ENCODE measurements at places on chromosomes 12 and 14. TPM values are rescaled to one million over a fixed set of nuclear protein-coding genes. Genes with fewer than 3 reads are reported as not detected.

PTPRQ gene
- total RNA-seq: 9.3 TPM

LPAR5 gene
- total RNA-seq: 3.0 TPM

- no peak for DNase-seq
These were observed 1.1 kb downstream of the POLR3B start for GRCh38 chr12:106358396-106359241.

SRRM4 gene
- total RNA-seq: under 0.01 TPM

SLC17A8 gene
- total RNA-seq: 0.55 TPM

ALKBH2 gene
- total RNA-seq: 9.4 TPM

NTF3 gene
- total RNA-seq: not detected

DNA sequence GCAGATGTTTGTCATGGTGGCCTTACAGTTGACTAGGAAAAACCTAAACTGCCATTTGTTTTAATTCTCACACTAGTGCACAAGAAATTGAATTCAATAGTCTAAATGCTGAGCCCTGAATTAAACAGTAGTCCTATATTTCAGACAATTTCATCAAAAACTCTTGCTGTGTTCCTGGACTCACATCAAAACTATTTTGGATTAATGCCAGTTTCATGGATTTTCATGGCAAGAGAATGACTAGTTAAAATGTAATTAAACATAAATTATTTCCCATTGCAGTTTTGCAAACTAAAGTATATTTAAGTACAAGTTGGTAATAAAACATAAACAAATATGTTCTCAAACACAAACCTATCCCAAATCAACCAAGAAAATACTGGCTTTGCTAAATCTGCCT is 468.0 kb upstream of the PRICKLE1 start:
- no peak for DNase-seq

DNA sequence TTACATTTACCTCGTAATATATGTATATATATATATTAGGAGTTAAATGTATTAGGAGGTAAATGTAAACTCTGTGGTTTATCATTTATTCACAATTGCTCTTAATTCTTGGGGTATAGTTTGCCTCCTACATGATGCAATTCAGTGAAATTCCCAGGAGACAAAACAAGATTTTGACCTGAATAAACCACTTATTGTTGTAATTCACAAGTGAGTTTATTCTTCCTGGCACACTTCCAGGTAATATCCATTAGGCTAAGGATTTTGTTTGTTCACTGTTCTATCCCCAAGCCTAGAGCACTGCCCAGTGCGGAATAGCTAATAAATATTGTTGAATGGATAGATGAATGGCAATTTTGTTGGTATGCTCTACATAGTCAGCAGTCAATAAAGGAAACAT is 3.0 kb downstream of the SMIM10L1 start:
- DNase-seq: no peak

LHX5 gene
- total RNA-seq: not detected

SLC7A8 gene
- 56.1 TPM for total RNA-seq

- no peak for DNase-seq
These were observed 364.1 kb downstream of the PAWR start for GRCh38 chr12:79326663-79327062.

DNA sequence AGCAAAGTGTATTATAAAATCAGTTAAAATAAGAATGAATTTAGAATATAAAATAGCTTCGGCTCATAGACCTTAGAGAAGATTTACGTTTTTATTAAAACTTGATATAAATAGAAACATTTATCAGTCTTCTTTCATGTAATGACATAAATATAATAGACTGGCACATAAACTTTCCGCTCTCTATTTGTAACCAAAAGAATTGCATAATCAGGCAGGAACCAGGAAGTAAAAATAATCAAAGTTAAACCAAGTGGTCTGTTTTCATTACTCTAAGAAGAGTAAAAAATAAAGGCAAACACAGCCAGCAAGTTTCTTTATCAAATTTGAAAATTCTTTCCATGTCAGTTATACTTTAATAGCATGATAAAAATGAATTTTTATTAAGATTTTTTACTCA is 46.3 kb upstream of the ATP2A2 start:
- DNase-seq: no peak

DNA sequence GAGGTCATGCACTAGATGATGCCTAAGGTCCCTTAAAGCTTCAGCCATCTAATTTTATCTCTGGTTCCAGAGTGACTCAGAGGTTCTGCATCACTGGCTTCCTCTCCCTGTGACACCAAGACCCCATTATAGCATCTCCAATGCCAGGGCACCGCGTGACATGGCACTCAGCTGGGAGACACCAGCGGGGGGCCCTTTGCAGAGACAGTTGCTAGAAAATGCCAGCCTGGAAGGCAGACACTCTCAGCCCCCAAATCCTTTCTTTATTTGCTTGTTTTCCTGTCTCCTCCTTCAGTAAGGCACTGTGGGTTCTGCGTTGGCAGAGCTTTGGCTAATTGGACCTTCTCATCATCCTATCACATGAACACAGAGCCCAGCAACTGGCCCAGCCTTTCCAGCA is 123.5 kb upstream of the VRK1 start:
- DNase-seq: no peak

GRCh38 chr14:81388336-81388735 is 11.8 kb downstream of the STON2 start:
- DNase-seq: no peak

SYNE3 gene
- total RNA-seq: 15.6 TPM

CNTN1 gene
- total RNA-seq: 3.1 TPM

DNA sequence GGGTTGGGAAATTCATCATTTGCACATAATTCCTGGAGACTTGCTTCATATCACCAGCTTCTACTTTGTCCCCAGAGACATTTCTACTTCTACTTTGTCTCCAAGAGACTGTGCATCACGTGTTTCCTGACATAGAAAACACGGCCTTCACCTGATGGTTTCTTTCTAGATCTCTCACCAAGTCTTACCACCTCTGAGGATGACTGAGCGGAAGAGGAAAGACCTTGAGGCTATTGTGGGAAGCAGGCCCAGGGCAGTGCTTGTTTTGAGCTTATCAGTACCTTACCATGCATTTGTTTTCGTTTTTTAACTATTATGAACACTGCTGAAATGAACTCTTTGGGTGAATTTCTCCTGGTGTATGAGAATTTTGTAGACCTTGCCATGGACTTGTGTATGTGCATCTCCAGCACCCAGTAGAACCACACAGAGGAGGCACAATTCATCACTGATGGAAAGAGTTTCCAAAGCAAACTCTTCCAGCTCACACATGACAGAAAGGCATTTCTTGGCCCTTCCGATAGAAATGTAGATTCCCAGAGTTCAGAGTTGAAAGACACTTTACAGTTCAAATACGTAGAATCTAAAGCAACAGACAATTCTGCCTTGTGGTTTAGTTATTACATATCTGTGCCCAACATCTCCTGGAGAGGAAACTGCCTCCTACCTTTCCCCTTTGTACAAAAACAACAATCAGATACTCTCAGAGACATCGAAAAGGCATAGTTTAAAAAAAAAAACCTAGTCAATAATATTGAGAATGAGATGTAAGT is 434.7 kb downstream of the FUT8 start:
- DNase-seq: no peak

PRR4 gene
- total RNA-seq: 34.6 TPM

- DNase-seq: no peak
These were observed 94.3 kb downstream of the LRRC74A start for GRCh38 chr14:76920331-76921087.

KLRD1 gene
- 6.0 TPM for total RNA-seq

GYS2 gene
- total RNA-seq: not detected

DNA sequence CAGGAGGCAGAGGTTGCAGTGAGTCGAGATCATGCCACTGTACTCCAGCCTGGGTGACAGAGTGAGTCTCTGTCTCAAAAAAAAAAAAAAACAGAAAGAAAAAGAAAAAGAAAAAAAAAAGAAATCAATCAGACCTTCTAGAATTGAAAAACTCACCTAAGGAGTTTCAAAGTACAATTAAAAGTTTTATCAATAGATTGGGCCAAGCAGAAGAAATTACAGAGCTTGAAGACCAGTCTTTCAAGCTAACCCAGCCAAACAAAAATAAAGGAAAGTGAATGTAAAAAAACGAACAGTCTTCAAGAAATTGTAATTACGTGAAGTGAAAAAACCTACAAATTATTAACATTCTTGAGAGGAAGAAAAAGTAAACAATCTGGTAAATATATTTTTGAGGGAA is 93.0 kb downstream of the IPO8 start:
- DNase-seq: no peak

TMPRSS12 gene
- total RNA-seq: not detected

- DNase-seq: no peak
These were observed 166.0 kb upstream of the VASH1 start for GRCh38 chr14:76595266-76595665.

- DNase-seq: no peak
These were observed 80.5 kb downstream of the BCL11B start for GRCh38 chr14:99191395-99192027.

DNA sequence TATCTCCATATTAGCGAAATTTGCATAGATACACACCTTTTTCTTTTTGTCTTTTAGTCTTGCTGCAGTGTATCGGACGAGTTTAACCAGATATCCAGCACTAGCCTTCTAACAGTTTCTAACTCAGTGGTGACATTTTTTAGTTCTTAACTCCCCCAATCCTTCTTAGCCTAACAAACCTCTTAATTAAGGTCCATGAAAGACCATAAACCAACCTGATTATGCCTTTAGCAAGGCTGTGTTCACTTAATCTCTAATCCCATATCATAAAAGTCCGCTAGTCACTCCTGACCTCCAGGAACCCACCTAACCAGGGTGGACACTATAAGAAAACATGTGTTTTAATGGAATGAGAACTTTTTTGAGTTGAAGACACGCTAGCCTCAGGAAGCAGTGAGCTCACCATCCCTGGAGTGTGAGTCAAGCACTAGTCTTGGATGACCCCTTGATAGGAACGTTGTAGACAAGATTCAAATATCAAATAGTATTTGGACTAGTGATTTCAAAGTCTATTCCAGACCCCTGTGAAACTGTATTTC is 9.5 kb downstream of the CDKN1B start:
- no peak for DNase-seq

RIMBP2 gene
- 0.23 TPM for total RNA-seq

DNA sequence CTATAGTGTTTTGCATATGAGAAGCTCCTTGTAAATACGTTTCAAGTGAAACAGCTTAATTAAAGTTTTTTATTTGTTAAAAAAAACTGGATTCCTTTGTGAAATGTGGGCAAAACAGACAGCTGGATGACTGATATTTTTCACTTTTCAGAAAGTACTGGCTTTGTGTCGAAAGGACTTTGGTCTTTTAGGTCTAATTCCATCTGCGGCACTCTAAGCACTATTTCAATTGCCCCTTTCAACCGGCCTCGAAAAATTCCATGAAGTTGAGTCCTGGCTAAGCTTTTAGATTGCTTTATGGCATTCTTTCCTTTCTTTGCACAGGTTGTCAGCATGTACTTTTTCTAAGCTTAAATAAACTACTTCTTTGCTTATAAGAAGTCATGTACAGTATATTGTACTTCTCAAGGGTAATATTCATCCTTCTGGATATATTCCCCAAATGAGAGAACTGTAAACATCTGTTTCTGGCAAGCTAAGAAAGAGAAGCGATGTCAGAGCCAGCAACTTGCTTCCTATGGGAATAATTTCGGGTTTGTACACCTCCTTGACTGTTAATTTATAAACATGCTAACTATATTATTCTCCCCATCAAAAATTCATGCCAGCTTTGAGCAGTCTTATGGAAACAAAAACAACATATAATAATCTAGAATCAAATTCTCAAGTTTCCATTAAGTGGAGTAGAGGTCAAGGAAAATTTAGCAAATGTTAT is 611.3 kb downstream of the ETNK1 start:
- no peak for DNase-seq

- DNase-seq: no peak
These were observed 88.6 kb downstream of the PRMT8 start for GRCh38 chr12:3579446-3580093.

CACNA1C gene
- total RNA-seq: 45.1 TPM

DNA sequence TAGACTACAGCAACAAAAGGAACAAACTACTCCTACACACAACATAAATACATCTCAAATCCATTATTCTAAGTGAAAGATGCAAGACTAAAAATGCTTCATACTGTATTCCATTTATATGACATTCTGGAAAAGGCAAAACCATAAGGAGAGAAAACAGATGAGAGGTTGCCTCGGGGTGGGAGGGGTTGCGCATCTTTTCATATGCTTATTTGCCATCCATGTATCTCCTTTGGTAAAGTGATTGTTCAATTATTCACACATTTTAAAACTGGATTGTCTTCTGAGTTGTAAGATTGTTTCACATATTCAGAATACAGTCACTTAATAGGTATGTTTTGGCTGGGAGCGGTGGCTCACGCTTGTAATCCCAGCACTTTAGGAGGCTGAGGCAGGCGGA is 5.1 kb upstream of the TMEM263 start:
- DNase-seq: no peak

SLC10A1 gene
- not detected for total RNA-seq

SLC2A13 gene
- total RNA-seq: 14.8 TPM

DNA sequence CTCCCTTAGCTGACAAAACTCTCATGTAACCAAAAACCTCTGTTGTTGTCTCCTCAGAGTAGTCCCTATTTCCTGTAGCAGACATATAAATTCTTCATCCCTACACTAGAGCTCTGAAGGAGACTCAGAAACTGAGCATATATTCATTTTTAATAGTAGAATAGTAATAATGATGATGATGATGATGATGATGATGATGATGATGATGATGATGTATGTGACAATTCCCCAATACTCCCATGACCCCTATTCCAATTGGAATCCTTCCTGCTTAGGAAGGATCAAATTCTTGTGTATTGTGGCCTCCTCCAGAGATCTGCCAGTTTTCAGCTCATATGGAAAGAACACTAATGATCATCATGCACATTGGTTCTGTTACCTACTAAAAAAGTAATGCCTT is 26.7 kb downstream of the RASSF9 start:
- no peak for DNase-seq
